BE2C (cell line): ENCODE measurements at places on chromosomes 13 and 19.

- DNase-seq = no peak
Measured at GRCh38 chr13:40146611-40147117, 491.2 kb downstream of the COG6 start.

GRCh38 chr19:49639401-49640112 lies 386 bp downstream of the RRAS start:
- no peak for DNase-seq

DNA sequence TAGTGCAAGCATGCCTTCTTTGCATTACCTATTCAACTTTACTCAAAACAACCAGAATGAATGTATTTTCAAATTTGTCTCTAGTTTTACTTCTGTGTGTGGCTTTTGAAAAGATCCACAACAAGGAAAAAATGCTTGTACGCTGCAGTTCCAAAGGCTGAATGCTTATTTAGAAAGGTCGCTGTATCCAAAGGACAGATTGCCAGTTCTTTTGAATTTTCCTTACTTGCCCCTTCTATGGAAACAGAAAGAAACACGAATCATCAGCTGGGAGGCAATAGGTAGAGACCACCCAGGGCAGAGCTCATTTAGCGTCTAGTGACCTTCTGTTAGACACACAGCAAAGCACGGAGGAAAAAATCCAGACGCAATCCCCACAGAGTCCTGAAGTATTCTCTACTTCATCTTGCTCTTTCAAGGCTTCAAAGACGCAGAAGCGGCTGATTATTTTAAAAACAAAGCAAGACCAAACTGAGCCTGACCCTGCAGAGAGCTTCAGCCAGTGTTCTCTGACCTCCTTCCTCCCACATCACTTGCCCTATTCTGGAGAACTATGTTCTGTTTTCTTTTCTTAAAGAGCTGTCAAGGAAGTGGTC lies 674.6 kb upstream of the SGCG start:
- DNase-seq = no peak

- no peak for DNase-seq
Measured at GRCh38 chr19:16087940-16088339, 11.6 kb downstream of the TPM4 start.

GRCh38 chr13:39909634-39910033 lies 254.2 kb downstream of the COG6 start:
- DNase-seq = no peak
